ENCODE measurements at places on chromosomes 12 and 14. TPM values are rescaled to one million over a fixed set of nuclear protein-coding genes. Genes with fewer than 3 reads are reported as not detected.

DNA sequence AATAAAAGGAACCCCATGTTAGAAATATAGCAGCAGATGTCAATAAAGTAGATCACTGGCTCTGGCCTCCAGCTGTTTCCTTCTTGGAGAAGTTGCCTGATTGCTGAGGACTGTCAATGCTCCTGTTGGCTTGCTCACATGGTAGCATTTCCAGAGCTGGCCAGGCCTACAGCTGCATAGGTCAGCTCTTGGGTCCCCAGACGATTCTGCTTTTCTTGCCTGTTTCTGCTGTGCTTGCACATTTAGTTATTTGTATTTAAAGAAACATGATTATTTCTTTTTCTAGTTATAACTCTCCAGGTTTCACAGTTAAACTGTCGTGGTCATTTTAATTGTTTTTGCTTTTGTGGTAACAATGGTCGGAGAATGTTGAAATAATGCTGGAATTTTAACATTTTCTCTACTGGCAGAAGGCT, 7.2 kb downstream of the NAV3 start:
- DNase-seq: no peak

- DNase-seq: no peak
Measured at GRCh38 chr12:72995616-72996015, 723.4 kb downstream of the TRHDE start.

The PLCZ1 gene
- total RNA-seq: not detected

The TCP11L2 gene
- 93.7 TPM for total RNA-seq

The GLIPR1L2 gene
- 1.4 TPM for total RNA-seq
